ENCODE measurements at places on chromosomes 3 and 15.

DNA sequence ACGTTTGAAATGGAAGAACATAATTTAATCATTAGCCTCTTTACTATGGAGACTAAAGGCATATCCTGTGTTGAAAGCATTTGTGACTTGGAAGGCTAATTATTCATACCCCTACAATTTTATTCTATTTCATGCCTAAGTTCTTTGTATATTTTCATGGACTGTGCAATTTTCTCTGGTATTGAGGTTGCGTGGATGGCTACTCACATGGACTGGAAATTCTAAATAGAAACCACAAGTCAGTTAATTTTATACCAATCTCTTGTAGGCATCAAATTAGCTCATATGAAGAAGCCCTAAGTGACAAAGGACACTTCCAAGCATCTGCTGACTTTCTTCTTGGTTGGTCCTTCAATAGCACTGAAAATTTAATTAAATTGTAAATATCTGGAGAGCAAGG, 1353.5 kb downstream of the ROBO1 start:
- no peak for DNase-seq

DNA sequence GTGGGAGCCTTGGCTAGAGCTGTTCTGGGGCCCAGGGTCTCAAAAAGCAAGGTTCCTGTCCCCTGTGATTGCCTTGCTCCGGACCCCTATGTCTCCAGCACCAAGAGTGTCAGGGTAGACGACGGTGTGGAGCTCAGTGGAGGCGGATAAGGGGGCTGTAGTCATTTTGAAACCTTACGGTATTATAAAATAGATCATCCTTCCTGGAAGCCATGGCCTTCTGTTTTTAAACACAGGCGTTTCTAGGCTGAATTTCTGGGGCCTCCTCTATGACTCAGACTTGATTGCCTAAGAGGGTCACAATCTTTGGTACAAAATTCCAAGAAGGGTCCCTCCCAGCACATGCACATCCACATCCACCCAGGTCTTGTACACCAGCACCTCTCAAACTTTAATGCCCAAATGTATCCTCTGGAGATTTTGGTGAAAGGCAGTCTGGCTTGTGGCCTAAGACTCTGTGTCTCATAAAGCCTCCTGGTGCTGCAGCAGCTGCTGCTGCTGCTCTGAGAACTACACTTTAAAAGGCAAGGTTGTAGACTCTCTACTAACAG, 70.5 kb upstream of the XCR1 start:
- DNase-seq, result peak; percentile 44

DNA sequence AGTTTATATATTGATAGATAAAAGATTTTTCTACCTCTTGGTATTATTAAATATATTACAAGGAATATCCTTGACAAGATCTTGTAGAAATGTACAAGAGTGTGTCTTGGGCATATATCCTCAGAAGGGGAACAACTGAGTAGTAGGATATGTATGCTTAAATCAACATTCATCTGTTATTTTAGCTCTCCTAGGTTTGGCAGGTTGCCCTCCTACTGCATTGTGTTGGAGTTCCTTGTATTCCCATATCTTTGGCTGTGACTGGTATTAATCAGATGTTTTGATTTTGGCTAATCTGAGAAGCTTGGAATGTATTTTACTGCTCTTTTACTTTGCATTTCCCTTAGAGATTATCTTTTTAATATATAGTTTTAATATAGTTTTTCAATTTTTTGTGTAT, 4.6 kb downstream of the MYRIP start:
- no peak for DNase-seq

GRCh38 chr3:117665296-117665695, 955.7 kb downstream of the TUSC7 start:
- DNase-seq, result no peak

GRCh38 chr3:121958801-121959200, 63.2 kb downstream of the ILDR1 start:
- no peak for DNase-seq

GRCh38 chr3:14564741-14565140, 24.6 kb upstream of the GRIP2 start:
- no peak for DNase-seq

- DNase-seq, result no peak
Measured at GRCh38 chr3:45227946-45228345, 1.9 kb upstream of the TMEM158 start.

- DNase-seq, result no peak
Measured at GRCh38 chr15:38565287-38565670, 665 bp upstream of the RASGRP1 start.

DNA sequence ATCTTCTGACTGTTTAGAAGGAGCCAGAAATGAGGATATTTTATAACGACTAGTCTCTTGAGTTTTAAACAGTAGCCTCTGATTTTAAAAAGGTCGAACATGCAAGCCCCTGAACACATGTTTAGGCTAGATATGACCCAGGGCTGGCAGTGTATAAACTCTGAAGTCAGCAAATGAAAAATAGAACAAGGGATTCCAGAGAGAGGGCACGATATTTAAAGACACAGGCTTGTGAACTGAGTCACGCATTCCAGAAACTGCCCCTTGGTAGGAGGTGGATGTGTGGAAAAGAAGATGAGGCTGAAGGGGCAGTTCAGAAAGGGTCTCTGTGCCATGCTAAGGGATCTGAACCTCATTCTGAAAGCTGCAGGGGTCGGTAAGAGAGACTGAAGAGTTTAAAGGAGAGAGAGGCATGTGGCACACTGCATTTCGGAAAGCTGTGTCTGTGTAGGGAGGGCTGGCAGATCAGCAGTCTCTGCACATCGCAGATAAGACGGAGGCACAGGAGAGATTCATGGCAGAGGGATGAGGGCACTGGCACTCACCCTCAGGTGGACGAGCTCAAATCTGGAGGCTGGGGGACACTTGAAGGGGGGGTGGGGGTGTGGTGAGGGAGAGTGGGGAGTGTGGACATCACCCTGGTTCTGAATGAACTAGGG, 22.1 kb downstream of the ST8SIA2 start:
- no peak for DNase-seq

DNA sequence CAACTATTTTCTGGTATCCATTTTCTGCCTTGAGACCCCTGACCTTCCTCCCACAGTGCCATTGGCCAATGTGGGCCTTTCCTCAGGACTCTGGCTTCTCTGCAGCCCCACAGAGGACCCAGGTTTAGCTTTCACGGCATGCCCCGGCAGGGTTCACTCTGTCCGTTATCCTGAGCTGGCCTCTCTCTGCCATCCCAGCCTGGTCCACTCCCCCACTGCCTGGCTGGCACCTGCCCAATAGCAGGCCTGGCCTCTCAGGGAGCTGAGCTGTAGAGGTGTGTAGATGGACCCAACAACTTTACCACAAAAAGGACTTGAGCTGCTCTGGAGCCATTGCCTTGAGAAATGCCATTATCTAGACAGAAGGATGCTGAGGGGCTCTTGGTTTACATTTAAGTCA, 57.5 kb downstream of the SCN10A start:
- DNase-seq, result no peak

- no peak for DNase-seq
Measured at GRCh38 chr3:194215392-194215791, 79.4 kb downstream of the HES1 start.

Measured in B cell (primary cell).